ENCODE measurements at places on chromosomes 12 and 14. TPM values are rescaled to one million over a fixed set of nuclear protein-coding genes. Genes with fewer than 3 reads are reported as not detected.

DNA sequence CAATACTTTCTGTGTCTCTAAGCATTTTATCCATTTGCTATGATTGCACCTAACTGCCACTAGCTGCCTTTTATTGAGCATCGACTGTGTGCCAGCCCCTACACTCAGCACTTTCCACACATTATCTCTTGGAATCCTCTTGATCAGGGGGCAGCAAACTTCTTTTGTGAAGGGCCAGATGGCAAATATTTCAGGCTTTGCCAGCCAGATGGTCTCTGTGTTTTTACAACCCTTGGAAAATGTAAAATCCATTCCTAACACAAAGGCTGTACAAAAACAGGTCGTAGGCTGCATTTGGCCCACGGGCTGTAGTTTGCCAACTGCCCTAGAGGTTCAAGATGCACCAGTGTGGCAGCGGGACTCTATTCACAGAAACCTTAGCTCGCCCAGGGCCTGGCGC is 19.5 kb downstream of the FOXN4 start:
- no peak for DNase-seq

DNA sequence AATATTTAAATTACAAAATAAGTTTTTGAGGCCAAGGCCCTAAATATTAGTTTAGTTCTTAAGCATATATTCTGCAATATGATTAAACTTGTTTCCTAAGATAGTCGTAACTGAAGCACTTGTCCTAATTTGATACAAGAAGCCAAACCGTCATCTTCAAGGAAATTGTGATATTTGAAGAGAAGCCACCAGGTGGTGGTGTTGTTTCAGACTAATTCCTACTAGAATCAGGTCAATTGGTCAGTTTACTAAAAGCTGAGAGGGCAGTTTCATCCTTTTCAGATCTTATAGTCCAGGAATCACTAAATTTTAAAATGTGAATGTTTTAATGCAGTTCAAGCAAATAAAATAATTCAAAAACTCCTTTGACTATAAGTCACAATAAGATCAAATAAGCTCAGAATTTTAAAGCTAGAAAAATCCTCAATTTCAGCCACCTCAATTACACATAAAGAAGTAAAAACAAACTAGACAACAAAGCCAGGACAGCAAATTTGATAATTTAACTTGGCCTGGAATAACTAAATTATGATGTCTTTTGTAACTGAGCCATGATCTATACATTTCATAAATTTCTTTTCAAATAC is 7.1 kb upstream of the ARL1 start:
- peak; percentile 28 for DNase-seq

GRCh38 chr12:130429656-130430505 is 92.2 kb downstream of the PIWIL1 start:
- peak; percentile 13 for DNase-seq

DNA sequence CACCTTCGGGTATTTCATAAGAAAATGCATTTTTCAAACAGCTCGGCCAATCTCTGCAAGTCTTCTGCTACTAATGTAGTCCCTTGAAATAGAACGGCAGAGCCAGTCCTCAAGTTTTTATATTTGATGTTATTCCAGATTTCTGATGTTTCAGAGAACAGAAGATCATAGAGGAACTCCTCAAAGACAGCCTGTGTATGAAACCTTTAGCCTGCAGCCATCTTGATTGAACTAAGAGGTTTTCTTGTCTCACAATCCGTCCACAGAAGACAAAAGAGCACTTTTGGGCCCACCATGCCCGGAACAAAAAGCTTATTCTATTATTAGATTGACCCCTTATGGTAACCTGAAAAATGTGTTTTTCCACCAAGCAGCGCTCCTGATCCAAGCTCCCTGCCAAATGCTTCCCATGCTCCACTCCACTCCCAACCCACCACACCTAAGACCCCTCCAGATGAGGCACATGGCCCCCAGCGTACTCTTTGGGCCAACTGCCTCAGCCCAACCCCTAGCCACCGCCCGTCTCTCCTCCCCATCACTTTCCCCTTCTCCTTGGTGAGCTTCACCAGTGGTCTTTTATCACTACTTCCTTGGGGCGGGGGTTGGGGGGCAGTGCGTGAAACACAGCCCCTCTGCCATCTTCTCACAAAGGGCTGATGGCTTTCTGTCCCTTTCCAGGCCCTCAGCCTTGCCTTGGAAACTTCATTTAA is 175.8 kb downstream of the CALM1 start:
- no peak for DNase-seq

DNA sequence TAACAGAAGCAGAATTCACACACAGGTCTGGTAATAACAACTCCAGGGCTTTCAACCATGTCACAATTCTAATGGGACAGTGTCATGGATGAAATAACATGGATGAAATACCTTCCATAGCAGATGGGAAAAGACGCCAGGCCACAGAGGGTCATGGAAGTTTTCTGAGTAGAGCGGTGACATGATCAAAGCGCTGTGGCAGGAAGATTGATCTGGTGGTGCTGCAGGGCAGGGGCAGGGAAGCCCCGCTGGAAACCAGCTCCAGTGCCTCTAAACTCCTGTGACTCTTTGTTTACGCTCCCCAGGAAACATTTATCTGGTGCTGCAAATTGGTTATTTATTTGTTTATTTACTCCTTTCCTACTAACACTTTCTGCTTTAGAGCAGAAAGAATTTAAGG is 108.3 kb upstream of the HMGA2 start:
- peak; percentile 79 for DNase-seq

GRCh38 chr12:25286837-25287236 is 36.1 kb upstream of the KRAS start:
- DNase-seq, result no peak

- no peak for DNase-seq
Observed at GRCh38 chr14:92492258-92492657, 21.3 kb upstream of the RIN3 start.

DNA sequence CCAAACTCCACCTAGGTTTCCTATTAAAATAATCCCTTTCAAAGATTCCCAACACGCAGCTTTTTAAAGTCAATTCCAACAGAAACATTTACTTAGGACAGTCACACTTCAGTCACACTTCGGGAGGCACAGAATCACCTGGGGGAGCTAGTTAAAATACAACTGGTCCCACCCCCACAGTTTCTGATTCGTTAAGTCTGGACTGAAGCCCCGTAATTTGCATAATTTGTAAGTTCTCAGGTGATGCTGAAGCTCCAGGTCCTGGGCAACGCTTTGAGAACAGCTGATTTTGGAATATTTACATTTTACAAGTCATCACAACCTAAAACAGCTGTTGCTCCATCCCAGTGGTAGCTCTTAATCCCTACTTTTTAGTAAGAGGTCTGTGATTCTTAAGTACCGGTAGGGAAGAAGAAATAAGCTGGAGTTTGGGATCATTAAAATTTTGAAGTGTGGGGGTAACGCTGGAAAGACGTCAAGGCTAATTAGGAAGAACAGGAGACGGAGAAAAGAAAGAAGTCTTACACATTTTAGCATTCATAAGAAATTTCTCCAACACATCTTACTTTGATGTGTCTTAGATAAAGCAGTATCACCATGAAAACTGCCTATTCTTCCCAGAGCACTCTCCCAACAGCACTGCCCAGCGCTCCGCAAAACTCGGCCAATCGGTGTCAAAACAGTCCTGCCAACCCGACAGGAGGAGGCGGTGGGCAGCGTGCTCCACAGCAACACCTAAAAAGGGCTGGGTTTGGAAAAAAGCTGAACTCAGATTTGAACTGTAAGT is 1.1 kb downstream of the IPO8 start:
- DNase-seq, result no peak

Gene KRT72
- total RNA-seq, result not detected

Gene STAB2
- not detected for total RNA-seq

Gene MYH6
- total RNA-seq, result not detected

Gene KLRF1
- total RNA-seq, result not detected

Gene TTC9
- 0.38 TPM for total RNA-seq

Measured in SJSA1 (cell line).